CD8-positive, alpha-beta memory T cell (primary cell): ENCODE measurements at places on chromosomes 13 and 19.

- DNase-seq = no peak
Observed at GRCh38 chr13:75666646-75667351, 30.7 kb downstream of the LMO7 start.

DNA sequence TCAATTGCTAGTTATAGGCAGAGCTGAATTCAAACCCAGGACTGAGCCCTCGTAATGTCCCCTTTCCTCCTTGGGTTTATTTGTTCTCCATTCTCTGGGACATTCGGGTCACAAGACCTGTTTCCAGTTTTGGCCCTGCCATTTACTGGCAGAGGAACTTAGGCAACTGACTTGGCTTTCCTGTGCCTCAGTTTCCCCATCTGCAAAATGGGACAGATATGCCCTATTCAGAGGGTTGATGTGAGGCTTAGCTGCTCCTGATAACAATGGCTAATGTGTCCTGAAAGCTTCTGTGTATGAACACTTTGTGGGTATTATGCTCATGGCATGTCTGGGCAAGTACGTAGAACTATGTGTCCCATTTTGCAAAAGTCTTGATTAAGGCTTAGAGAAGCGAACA is 996 bp downstream of the ZNF524 start:
- DNase-seq = no peak

GRCh38 chr19:40688987-40689338 is 1.5 kb downstream of the NUMBL start:
- DNase-seq = no peak

- DNase-seq = no peak
Observed at GRCh38 chr19:35963514-35963913, 27.3 kb downstream of the LRFN3 start.

- no peak for DNase-seq
Observed at GRCh38 chr19:53332484-53332883, 1.1 kb upstream of the ZNF845 start.

GRCh38 chr13:94342436-94343242 is 136.8 kb downstream of the DCT start:
- DNase-seq = no peak

GRCh38 chr13:39322836-39323585 is 280.0 kb downstream of the LHFPL6 start:
- no peak for DNase-seq

DNA sequence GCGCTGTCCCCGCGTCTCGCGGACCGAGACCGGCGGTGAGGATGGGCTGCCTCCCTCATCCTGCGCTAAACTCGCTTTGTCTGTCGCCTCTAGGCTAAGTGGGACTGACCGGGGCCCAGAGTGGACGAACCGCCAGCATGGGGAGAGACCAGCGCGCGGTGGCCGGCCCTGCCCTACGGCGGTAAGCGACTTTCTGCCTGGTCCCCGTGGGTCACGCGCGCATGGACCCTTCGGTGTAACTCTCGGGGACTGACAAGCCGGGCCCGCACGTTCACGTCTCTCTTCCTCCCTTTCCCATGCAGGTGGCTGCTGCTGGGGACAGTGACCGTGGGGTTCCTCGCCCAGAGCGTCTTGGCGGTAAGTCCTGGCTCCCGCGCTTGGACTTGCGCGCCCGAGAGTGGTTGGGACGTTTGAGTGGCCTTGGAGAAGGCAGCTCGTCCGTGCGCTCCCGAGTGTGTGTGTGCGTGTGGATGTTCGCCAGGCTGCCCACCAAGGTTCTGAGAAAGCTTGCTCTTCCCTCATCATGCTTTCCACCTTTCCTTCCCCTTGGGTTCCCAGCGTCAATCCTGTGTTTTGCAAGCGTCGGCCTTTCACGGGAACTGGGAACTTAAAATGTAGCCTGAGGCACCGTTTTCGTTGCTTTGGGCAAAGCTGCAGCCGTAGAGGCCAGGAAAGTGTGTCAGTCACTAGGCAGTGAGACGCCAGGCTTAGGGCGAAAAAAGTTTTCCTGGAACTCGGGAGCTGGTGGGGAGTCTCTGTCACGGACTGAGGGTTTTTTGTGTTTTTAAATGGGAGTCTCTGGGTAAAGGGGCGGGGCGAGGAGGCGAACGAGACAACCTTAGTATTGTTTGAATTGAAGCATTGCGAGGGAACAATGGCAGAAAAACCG is 927 bp downstream of the COL4A2 start:
- DNase-seq = no peak

DNA sequence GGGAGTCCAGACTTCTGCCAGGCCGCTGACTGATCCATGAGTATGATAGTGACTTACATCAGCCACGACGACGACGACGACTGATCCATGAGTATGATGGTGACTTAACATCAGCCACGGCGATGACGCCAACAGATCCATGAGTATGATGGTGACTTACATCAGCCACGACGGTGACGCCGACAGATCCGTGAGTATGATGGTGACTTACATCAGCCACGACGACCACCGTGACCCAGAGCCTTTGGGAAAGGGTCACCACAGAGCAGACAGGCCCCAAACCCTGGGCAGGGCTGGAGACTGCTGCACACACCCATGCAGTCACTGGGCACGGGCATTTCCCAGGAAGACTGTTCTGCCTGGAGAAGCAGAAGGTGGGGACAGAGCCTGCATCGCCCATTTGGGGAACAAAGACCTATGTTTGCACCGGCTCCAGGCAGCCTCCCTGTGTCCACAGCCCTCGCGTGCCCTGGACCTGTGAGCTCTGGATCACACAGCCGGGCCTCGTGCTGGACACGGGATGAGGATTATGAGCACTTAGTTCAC is 130.9 kb upstream of the SPACA7 start:
- DNase-seq = no peak

DNA sequence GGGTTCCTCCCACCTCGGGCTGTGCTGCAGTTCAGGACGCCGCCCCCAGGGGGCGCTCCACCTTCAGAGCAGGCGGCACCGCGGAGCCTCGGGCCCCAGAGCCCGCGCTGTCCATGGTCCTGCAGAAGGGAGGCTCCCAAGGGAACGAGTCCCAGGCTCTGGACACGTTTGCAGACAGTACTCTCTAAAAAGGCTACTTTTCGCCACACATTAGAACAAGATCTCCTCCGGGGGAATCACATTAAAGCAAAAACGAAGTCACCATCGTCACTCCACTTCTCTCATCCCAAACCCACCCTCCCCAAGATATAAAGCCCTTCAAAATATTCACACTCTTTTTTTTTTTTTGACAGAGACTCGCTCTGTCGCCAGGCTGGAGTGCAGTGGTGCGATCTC is 4.6 kb upstream of the SIGLEC10 start:
- DNase-seq = peak; percentile 86

DNA sequence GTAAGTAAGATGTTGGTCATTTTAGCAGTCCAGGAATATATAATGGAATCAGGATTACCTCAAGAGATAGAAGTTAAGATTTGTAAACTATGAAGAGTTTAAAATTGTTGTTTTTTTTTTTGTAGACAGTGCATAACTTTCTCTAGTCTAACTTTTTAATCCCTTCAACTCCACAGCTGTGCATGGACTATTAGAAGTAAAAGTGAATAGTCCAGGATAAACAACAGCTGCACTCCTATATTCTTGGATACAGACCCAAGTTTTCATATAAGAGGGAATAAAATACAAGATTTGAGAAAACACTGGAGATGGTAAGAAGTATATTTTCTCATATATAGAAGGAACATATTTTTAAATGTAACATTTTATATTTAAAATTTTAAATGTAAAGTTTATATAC is 1509.9 kb downstream of the SLITRK5 start:
- DNase-seq = no peak

DNA sequence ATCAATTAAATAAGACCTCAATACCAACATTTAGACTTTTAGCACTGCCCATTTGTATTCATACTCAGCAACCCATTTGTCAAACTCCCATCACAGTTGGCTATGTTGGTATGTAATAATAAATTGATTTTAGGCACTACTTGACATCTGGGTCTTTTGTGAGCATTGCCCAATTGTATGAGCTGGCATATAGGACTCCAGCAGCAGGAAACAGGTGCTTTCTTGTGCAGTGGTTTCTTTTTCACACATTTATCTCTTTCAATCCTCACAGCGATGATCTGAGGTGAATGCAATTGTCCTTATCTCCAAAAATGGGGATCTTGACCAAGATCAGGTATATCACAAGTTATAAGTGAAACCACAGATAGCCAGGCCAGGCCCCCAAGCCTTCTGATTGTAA is 96.9 kb upstream of the OXGR1 start:
- no peak for DNase-seq

DNA sequence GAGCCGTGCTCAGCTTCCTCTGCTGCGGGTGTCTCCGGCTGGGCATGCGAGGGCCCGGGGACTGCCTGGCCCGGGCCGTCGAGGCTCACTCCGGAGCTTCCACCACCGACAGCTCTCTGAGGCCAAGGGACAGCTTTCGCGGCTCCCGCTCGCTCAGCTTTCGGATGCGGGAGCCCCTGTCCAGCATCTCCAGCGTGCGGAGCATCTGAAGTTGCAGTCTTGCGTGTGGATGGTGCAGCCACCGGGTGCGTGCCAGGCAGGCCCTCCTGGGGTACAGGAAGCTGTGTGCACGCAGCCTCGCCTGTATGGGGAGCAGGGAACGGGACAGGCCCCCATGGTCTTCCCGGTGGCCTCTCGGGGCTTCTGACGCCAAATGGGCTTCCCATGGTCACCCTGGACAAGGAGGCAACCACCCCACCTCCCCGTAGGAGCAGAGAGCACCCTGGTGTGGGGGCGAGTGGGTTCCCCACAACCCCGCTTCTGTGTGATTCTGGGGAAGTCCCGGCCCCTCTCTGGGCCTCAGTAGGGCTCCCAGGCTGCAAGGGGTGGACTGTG is 1.2 kb downstream of the S1PR4 start:
- no peak for DNase-seq

DNA sequence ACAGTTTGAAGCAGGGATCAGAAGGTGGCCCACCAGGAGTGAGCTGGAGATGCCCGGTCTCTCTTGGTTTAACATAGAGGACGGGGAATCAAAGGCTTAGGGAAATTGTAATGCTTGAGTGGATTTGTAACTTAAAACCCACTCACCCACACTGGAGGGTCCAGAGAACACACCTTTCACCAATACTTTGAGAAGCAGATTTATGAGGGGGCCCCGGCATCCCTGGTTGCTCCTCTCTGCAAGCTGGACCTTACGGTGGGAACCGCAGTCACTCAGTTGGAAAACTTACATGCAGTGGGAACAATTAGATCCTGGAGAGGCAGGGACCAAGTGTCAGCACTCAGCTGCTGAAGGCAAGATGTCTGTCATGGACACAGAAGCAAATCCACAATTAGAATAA is 20.5 kb downstream of the PPP5C start:
- DNase-seq = no peak

DNA sequence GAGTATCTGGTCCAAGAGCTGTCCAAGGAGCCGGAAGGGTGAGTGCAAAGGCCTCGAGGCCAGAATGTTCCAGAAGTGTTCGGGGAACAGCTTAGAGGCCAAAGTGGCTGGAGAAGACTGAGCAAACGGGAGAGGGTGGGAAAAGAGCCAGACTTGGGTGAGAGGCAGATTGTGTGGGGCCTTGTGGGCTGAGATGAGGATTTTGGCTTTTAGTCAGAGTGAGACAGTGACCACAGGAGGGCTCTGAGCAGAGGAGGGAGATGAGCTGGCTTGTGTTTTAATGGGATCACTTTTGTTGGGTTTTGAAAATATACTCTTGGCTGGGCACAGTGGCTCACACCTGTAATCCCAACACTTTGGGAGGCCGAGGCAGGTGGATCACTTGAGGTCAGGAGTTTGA is 5.6 kb downstream of the NANOS2 start:
- no peak for DNase-seq

GRCh38 chr13:98476538-98476966 is 100.4 kb downstream of the STK24 start:
- DNase-seq = peak; percentile 93

DNA sequence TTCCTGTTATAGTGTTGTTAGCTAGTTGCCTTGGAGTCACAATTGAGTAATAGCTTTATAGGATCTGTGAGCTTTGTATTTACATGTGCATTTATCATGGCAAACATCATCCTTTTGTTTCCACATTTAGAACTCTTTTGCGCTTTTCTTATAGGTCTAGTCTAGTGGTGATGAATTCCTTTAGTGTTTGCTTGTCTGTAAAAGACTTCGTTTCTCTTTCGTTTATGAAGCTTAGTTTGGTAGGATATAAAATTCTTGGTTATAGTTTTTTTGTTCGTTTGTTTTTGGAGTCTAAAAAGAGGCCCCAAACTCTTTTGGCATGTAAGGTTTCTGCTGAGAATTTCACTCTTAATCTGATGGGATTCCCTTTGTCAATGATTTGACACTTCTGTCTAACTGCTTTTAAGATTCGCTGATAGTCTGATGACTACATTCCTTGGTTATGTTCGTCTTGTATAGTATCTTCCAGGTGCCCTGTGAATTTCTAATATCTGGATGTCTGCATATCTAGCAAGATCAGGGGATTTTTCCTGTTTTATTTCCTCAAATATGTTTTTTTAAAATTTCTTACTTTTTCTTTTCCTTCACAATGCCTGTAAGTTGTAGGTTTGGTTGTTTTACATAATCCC is 20.2 kb downstream of the DNAJC3 start:
- DNase-seq = no peak

GRCh38 chr13:113963376-113963775 is 10.5 kb downstream of the C13orf46 start:
- no peak for DNase-seq

DNA sequence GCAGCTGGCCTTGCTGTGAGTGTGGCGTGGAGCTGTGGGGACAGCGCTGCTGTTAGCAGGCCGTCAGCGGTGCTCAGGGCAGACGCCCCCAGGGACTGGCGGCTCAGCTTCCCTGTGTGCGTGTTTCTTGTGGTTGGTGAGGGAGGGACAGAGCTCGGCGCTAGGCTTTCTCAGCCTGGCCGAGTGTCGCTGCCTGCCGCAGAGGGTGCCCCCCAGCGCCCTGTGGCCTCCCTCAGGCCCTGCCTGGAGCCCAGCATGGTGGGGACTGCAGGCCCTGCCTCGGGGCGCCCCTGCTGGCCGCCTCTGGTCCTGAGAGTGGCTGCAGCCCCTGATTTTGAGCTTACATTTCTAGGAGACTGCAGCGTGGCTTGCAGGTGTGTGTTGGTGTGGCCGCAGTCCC is 35.5 kb downstream of the DOT1L start:
- no peak for DNase-seq

- DNase-seq = peak; percentile 72
Observed at GRCh38 chr13:20902438-20903163, at the start of gene XPO4. Gene XPO4 (minus strand): TSS chr13:20902746. CDS start chr13:20902738, 8 bp downstream.

DNA sequence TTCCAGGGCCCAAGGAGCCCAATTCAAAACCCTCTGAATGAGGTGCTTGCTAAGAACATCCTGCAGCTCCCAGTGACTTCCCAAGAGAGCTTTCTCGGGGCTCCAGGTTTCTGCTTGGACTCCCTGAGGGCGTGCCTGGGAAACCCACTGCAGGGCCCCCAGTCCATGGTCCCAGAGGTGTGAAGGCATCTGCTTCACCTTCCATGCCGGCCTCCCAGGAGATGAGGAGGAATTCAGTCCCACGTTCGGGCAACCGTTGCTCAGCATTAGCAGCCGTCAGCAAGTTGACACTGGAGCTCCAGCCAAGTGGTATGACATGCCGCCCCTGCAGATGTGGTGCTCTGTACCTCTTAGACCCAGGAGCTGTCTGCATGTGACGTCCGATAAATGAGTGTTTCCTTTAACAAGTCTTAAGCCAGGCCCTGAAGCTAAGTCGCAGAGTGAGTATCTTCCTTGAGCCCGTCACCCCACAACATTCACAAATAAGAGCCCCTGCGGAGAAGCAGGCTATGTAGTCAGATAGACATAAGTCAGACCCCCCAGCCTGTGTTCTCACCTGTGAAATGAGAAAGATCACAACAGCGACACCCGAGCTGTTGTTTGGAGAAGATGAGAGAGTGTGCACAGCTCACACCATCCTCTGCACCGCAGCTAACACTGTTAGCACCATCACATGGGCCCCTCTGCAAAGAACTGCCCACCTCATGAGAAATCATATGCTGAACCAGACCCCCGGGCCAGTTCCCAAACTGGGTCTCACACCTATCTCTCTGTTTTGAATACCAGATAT is 150.3 kb downstream of the KATNAL1 start:
- DNase-seq = no peak

- no peak for DNase-seq
Observed at GRCh38 chr13:76004416-76004815, 368.3 kb downstream of the LMO7 start.
